ENCODE measurements at places on chromosomes 3 and 15. TPM values are rescaled to one million over a fixed set of nuclear protein-coding genes. Genes with fewer than 3 reads are reported as not detected.
A peak's percentile ranks its signal among the peaks of the same experiment; 100 is the strongest.

DNA sequence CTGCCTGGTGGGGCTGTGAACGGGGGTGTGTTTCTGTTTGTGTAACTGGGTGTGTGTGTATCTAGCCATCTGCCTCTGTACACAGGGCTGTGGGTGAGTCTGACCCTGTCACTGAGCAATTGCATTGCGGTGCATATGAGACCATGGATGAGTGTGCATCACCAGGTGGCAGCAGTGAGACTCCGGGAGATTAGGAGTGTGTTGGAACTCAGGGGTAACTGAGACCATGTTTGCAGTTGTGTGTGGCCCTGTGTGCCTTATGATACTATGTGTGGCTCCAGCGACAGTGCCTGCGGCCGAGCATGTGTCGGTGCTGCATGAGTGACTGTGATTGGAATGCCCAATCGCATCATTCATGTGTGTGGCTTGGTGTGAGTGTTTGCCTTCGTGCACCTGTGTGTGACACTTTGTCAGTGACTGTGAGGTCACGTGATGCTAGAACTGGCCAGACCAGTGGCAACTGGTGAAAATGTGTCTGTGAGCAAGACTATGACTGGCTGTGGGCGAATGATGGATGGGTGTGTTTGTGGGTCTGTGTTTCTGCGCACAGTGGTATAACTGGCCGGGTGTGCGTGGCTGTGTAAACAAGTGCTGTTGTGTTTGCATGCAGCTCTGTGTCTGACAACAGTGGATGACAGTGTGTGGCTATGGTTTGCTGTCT, 14.0 kb downstream of the VILL start:
- peak; percentile 68 for ATAC-seq

Gene GOLGA8A
- 42.3 TPM for total RNA-seq

Gene TIMP4
- total RNA-seq: 35.1 TPM

DNA sequence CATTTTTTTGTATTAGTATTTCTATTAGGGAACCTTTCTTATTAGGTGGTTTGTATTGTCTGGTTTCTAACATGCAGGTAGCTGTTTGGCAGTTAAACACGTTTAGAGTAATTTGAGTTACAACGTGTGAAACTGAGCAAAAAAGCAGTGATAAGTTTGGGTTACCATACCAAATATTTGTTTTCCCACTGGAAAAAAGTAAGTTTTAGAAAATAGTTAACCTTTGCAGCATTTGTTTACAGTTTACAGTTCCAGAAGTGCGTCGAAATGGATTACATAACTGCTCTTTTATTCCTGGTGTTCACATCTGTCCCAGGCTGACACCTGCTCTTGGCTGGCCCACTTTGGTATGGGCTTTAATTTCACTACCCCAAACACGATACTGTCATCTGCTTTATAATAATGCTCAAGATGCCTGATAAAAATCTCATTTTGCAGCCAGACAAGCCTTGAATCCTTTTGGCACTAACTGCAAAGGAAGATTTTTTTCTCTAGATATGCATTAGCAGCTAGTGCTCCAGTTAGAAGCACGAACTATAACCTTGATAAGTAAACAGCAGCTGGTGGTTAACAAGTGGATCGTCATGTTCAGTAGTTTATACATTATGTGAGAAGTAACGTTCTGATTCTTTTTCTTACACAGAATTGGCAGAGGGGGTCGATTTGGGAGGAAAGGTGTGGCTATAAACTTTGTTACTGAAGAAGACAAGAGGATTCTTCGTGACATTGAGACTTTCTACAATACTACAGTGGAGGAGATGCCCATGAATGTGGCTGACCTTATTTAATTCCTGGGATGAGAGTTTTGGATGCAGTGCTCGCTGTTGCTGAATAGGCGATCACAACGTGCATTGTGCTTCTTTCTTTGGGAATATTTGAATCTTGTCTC, 5.3 kb downstream of the EIF4A2 start:
- ATAC-seq: no peak

- ATAC-seq: peak; percentile 94
Observed at GRCh38 chr3:177724020-177724638, 526.8 kb upstream of the TBL1XR1 start.

- no peak for ATAC-seq
Observed at GRCh38 chr15:52378746-52379394, 83.3 kb upstream of the MYO5C start.
